Activated CD4-positive, alpha-beta T cell treated with anti-CD3 and anti-CD28 coated beads for 1 hour (primary cell): ENCODE measurements at places on chromosomes 3 and 15.
A peak's percentile ranks its signal among the peaks of the same experiment; 100 is the strongest.

GRCh38 chr3:25870452-25870851, 80.6 kb downstream of the OXSM start:
- no peak for DNase-seq

- no peak for DNase-seq
Measured at GRCh38 chr15:34883633-34884032, 85.9 kb downstream of the AQR start.

DNA sequence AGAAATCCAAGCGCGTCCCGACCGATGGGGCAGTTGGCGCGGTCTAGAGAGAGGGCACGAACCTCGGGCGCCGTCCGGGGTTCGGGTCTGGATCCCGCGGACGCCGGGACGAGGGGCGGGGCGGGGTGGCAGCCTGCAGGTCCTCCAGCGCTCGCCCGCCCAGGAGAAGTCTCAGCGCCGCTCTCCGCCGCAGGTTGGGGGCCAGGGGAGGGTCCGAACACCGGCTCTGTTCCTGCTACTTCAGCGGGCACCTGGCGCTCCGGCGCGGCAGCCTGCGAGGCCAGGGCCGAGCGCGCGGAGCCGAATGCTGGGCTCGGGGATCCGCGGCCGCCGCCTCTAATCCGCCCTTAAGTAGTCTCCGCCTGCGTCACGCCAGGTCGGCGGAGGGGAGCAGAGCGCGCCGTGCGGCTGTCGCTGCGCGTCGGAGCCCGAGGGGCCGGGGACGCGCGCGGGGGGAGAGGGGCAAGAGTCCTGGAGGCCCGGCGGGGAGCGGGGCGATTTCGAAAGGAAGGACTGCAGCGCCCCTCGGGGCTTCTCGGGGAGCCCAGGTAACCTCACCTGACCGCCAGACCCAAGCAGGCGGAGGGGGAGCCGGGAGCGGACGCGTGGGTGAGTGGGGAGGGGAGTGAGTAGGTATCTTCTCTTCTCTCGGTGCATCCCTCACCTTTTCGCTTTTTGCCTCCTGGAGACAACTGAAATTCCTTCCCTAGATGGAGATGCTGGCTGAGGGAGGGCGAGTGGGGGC, at the start of gene GJD2:
GJD2 (minus strand) TSS at position 325 of the 745 bp plus-strand sequence. CDS start 510 bp downstream, outside the sequence.
- DNase-seq, result no peak

- no peak for DNase-seq
Measured at GRCh38 chr3:14248849-14249523, 70.4 kb downstream of the LSM3 start.

DNA sequence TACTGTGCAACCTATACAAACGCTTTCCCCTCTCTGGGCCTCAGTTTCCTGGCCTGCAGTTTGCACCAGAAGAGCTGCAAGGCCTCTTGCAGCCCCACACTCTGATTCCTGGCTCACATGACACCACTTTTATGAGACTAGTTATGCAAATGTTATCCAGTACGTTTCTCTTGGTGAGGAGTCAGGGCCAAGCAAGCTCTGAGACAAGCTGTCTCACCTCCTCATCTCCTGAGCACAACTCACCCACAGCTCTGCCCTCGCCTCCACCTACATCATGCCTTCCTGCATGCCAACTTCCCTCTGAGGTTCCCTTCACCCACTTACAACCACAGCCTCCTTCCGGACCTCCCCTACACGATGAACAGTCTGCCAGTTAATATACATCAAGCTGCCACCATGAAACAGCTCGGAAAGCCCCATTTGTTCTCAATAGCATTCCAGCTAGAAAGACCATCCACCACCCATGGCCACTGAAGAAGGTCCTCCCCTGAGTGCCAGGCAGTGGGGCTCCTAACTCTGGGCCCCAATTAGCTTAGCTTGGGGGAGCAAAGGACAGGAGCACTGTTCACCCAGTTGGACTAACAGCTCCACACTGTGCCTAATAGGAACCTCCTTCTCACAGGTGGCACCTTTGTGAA, 25.0 kb downstream of the CRYGS start:
- DNase-seq, result peak; percentile 41

DNA sequence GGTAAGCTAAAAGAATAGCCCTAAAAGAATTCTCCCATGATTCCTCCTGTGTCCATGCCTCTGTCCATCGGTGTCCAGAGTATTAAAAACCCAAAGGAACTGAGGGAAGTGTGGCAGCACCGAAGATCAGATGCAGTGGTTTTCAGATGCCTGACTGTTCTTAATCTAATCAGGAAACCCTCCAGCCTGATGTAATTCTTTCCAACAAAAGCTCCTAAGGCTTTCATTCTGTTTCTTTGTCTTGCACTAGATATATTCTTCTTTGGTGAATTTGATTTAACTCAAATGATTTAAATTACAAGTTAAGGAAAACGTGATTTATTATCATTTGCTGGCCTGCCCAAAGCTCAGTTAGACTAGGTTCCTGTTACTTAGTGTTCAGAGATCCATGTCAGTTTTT, 71.2 kb downstream of the ARHGAP31 start:
- DNase-seq, result no peak

GRCh38 chr3:120559242-120560061, 36.7 kb upstream of the NDUFB4 start:
- no peak for DNase-seq
